ENCODE measurements at places on chromosomes 1 and 21.

DNA sequence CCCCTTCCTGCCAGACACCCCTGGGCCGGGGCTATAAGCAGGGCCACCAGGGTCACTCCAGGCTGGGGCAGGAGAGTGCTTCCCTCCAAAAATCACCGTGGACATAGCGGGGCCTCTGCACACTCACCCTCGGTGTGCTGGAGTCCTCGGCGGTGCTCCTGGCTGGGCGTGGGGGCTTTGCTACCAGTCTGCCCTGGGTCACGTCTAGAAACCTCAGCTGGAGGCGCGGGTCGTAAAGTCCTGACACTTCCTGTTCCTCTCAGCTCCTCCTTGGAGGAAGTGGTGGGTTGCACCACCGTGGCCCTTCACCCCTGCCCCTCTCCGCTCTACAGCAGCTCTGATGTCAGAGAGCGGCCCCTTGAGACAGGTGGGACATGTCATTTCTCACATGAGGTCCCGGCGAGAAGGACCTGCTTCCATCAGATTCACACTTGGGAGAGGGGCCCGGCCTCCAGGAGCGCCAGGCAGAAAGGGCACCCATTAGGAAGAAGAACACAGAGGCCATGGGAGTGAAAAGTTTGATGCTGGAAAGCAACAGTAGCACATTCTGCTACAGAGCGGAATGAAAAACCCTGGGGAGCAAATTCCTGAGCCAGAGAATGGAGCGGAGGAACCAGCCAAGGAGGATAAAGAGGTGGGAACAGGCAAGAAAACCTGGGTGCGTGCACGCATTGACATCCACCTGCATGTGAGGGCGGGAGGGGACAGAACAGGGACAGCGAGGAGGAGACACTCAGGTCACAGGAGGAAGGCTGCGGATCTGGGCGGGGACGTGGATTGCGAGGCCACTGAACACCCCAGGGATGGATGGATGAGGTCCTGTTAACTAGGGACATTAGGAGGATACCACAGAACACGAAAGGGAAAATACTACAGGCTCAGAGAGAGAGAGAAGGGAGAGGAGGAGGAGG, at the start of gene ITGB2:
Gene ITGB2, minus strand, starts transcription at position 206 of the 911 bp plus-strand sequence. CDS start 10,117 bp downstream, outside the sequence.
- DNase-seq: peak; percentile 57

DNA sequence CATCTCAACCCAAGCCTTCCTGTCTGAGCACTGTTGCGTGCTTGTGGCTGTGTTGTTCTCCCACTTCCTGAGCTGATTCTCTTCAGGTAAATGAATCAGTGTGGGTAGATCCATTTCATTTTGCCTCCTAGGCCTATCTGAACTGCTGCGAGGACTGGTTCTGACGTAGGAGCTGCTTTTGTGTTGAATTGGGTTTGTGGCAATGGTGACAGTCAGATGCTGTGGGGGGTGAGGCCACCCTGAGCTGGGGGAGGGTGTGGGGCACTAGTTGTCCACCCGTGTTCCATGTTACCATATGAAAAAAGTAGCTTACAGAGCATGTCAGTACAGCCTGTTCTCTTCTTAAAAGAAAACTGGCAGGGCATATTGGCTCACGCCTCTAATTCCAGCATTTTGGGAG, 81.5 kb downstream of the MRPS6 start:
- no peak for DNase-seq

DNA sequence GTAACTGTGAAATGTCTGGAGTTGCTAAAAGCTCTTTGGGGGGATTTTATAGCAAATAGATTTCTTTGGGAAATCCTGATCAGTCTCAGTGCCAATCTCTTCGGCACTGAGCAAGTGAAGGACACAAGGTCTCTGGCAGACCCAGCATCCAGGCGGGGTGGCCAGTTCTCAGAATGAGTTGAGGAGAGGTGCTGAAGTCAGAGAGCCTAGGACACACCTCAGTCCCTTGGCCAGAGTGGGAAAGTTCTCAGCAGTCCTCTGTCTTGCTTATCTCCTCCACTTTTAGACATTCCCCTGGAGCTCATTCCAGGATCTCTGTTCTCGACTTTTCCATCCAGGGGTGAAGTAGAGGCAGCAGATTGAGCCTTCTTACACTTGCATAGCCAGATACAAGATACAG, 6.7 kb downstream of the HLX start:
- no peak for DNase-seq

DNA sequence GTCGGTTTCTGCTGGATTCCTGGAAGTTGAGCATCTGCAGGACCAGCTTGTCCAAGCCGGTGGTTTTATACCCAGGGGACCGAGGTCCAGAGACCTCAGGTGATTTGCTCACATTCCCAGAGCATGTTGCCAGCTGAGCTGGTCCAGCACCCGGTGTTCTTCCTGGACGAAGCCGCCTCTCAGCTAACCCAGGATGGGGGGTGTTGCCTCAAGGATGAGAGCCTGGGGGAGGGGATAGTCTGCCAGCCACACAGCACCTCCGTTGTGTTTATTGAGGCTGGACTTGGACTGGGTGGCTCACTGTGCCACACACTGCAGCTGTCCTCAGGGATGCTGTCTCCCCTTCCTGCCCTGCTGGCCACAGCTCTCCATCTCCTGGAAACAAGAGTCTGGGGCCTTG, 1.5 kb downstream of the TMEM201 start:
- no peak for DNase-seq

- no peak for DNase-seq
Measured at GRCh38 chr1:102234753-102235359, 238.1 kb upstream of the OLFM3 start.

DNA sequence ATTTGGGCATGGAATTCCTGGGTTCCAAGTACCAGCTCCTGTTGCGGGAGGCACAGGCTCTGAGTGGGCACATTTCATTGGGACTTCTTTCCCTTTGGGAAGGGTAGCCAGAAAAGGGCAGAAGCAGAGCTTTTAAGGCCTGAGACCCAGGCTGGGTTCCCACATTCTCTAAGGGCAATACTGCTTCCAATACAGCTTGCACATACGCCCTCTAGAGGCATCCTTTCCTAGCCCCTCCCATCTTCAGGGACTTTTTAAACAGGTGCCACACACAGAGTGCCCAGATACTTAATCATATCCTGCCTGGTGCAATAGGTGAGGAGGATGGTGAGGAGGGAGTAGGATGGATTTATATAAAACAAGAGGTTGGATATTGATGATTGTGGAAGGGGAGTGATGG, 5.7 kb downstream of the GPR88 start:
- DNase-seq: no peak

GRCh38 chr1:177306981-177307380, 136.2 kb downstream of the BRINP2 start:
- DNase-seq: no peak

DNA sequence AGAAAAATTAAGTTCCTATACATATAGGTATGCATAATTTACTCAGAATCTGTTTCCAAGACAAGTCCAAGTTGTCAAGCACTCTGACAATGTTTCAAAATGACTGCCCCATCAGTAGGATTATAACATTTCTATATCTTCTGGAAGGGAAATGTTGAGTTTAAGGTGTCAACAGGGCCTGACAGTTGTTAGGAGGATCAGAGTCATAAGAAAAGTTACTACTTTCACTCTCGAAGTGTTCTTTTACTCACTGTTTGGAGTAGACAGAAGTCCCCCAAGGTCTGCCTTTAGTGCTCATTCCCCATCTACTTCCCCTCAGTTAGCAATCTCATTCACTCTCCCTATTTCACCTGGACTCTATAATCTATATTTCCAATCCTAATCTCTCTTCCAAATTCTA, 20.6 kb upstream of the MAGI3 start:
- DNase-seq: no peak

DNA sequence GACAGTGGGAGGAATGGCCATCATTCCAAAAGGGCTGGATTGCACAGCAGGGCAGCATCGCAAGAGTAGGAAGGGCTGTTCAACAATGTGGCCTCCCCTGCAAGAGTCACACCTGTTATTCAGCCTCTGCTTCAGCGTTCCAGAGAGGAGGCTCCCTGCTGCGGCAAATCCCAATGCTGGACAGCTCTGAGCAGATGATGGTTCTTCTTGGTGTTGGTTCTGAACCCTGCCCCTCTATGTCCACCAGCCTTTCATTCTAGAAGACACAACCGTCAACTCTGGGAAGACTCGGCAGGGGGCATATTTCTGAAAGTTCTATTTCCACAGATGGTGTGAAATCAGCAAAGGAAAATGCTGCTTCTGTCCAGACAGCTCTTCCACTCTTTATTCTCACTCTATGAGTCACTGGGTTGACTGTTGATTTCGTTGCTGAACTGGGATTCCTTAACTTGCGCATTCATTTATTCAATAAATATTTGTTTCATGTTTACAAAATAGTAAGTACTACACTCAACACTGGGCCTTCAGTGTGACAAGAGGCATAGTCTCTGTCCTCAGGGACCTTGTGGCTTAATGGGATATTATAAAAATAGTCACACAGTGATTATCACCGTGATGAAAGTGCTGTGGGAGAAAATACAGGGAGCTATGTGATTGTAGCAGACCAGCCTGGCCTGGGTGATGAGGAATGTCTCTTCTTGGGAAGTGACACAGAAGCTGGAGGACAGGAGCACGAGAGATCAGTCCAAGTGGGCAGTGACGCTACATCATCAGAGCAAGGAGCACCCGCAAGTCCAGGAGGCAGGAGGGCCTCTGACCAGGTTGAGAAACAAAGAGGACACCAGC, 260.3 kb downstream of the SIPA1L2 start:
- DNase-seq: no peak

DNA sequence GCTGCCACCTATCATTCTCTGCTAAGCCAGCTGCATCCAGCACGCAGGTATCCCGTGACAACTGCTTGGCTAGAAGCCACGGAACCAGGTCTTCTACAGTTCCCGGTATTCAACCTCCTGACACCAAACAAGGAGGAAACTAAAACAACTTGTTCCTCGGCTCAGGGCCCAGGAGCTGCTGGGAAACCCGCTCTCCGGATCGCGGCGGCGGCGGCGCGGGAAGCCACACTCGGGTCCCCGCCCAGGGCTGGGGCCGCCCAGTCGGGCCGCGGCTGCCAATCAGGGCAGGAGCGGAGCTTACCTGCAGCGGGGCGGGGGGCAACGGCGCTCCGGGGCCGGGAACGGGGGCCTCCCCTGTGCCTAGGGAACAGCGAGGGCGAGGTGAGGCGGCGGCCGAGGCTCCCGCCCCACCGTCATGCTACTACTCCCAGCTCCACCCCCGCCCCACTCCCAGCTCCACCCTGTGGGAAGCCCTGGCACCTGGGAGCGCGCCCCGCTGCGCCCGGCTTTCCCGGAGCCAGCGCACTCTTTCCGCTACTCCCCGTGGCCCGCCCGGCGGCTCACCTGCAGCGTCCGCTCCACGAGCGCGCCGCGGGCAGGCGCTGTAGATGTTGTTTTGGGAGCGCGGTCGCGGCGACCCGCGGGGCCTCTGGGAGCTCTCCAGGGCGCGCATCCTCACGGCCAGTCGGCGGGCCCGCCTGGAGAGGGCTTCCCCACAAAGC, 12.1 kb downstream of the IL24 start:
- DNase-seq: no peak

GRCh38 chr21:34075091-34075425, 1.7 kb downstream of the MRPS6 start:
- no peak for DNase-seq

- no peak for DNase-seq
Measured at GRCh38 chr1:86285796-86286195, 110.3 kb downstream of the ODF2L start.

GRCh38 chr1:116164150-116164549, 53.0 kb downstream of the MAB21L3 start:
- DNase-seq: no peak

GRCh38 chr1:44644806-44645205, 29.5 kb downstream of the TMEM53 start:
- no peak for DNase-seq

- DNase-seq: no peak
Measured at GRCh38 chr1:30328401-30329262, 394.8 kb downstream of the MATN1 start.

GRCh38 chr21:44972821-44973220, 33.0 kb downstream of the SLX9 start:
- no peak for DNase-seq
